ENCODE measurements at places on chromosomes 3 and 15.
A peak's percentile ranks its signal among the peaks of the same experiment; 100 is the strongest.

DNA sequence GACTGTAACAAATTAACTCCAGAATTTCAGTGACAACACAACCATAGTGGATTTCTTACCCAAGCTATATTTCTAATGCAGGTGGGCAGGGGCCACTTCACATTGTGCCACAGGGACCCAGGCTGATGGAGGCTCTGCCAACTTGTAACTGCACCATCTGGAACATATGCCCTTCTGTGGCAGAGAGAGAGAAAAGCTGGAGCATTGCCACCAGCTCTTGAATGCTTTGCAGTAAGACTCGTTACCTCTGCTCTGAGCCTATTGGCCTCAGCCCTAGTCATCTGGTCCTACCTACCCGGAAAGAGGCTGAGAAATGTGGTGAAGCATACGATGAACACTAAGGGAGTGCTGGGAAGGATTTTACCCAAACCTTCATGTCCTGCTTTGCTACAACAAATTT lies 587.1 kb downstream of the ZNF385D start:
- no peak for DNase-seq

- DNase-seq: peak; percentile 77
Observed at GRCh38 chr3:197791113-197791891, at the start of gene LRCH3. TSS of gene LRCH3 (plus strand) at chr3:197791254. CDS start at chr3:197791279, 25 bp downstream.

GRCh38 chr3:46957092-46957820 lies 19.3 kb downstream of the CCDC12 start:
- DNase-seq: no peak

DNA sequence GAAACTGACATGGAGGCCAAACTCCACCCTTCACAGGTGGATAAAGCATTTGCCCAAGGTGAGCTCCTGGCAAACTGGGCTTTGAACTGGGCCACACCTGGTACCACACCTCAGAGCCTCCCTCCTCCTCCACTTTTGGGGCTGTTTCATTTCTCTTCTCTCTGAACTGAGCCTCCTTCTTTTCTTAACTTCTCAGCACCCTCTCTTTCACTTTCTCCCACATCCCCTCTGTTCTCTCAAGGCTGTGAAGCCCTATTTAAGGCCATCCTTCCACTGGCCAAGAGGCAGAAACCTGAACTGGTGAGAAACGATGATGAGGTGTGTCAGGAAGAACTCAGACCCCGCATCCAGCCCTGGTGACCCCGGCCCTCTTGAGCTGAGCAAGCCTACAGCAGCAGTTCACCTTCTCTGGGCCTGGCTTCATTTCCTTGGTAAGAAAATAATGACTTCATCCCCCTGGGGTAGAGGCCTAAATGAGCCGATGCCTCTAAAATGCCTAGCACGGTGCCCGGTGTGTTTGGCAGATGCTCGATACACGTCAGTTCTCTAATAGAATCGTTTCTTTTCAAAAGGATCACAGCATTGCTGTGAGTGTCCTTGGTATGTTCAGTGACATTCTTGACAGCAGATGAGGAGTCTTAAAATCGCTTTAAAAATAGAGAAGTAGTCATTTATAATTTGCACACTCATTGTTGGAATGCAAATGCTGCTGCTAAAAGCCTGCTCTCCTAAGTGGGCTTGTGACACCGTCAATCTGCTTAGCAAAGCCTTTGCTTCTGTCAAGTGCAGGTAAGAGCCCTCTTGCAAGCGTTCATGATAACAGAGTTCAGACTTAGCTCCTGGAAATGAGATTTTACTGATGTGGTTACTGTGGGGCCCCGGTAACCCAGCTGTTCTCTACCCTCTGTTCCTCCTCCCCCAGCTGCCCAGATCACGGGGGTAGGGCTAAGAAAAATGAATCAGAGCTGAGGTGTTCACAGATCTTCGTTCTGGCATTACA lies 97.7 kb upstream of the ATP2B2 start:
- DNase-seq: peak; percentile 56

- no peak for DNase-seq
Observed at GRCh38 chr3:45112939-45113338, 33.2 kb downstream of the CDCP1 start.

DNA sequence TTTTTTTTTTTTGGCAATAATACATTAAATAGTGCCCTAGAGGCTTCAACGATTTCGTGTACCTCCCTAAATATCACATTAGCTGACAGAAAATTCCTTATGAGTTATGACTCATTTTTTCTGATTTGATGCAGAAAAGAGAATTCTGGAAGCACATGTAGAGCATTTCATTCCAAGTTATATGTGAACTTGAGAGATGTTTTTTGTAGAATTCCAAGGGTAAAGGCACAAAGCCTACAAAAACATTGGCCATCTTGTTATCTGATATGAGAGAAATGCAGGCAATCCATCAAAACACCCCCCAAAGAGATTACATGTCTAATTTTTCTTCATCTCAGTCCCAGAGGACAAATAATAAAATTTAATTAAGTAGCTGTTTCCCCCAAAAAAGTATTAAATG lies 6.7 kb upstream of the PFN2 start:
- DNase-seq: no peak

DNA sequence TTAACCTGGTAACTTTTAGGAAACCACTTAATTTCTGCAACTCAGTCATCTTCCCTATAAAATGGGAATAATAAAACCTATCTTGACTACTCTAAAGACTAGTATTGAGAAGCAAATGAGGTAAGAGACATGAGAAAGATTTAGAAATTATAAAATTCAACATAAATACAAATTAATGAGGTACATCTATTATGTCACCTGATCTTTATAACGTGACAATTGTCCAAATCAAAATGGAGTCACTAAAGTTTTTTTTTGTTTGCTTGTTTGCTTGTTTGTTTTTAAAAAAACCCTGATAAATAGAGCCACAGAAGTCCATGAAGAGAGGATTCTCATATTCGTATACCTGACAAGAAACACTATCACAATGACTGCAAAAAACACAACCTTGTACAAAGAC lies 242.8 kb downstream of the LRRN1 start:
- DNase-seq: no peak

Data from activated T-cell treated with anti-CD3 and anti-CD28 coated beads for 4 hours (primary cell).